Naive thymus-derived CD8-positive, alpha-beta T cell (primary cell): ENCODE measurements at places on chromosomes 4 and X. TPM values are rescaled to one million over a fixed set of nuclear protein-coding genes. Genes with fewer than 3 reads are reported as not detected.

DNA sequence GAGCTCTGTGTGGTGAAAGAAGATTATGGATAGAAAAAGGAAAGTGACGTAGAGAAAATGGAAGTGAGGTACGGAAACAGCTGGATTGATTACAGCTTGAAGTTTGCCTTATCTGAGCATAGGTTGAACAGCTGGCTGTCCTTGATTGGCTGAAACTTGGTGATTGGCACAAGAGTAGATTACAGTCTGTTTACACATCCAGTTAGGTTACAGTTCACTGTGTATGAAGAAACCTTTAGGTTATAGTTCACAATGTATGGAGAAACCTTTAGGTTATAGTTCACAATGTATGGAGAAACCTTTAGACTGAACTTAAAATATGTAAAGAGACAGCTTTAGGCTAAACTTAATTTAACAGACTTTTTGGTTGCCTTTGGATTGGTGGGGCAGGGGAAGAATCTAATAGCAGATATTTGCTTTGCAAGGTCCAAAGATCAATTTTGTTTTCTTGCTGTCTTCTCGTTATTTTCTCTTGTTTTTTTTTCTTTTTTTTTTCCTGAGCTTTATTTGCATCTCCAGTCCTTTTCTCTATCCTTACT is 15.6 kb upstream of the ART3 start:
- no peaks in the 10 kb centered on the region for H3K4me1 ChIP-seq
- H3K27me3 ChIP-seq, result peaks cover 21% of the 10 kb centered on the region
- no peak overlapping the region for H3K4me3 ChIP-seq
- no peaks in the 10 kb centered on the region for H3K36me3 ChIP-seq

LAMP2 gene
- 39.2 TPM for total RNA-seq

MID1IP1 gene
- total RNA-seq, result 42.7 TPM

DNA sequence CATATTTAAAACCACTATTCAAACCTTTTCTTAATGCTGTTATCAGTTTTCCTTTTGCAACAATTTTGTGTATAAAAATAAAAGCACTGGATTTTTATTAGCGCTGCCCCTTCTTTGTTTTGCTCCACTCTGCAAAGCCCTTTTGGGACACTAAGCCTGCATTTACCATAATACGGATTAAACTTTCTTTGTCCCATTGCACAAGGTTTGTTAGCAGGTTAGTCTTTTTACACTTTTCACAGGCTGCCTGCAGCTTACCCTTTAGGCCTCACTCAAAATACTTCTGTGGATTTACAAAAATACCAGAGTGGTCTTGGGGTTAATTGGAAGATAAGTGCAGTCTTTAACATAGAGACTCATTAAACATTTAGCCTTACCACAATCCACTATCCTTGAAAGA is 35.7 kb upstream of the MAB21L2 start:
- no peak overlapping the region for H3K4me3 ChIP-seq
- no peaks in the 10 kb centered on the region for H3K27me3 ChIP-seq
- H3K27ac ChIP-seq, result no peak overlapping the region
- no peak for DNase-seq
- H3K36me3 ChIP-seq, result no peaks in the 10 kb centered on the region
- no peaks in the 10 kb centered on the region for H3K4me1 ChIP-seq

DNA sequence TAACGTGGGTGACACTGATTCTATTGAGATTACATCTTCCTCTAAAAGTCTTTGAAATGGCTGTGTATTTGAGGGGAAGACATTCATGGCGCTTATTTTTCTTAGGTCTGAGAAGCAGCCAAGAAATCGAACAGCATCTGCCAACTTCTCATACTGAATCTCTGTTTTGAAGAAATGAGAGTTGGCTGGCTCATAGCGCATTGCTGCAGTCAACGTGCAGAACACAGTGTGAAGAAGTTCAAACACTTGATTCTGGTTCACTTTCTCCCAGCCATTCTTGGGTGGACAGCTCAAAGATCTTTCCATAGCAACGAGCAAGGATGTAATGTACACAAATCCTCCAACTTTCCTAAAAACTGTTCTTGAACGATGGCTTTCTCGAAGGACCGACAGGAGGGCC is 156.5 kb downstream of the WDFY3 start:
- no peak overlapping the region for H3K27ac ChIP-seq
- DNase-seq, result no peak
- H3K4me3 ChIP-seq, result no peak overlapping the region
- no peaks in the 10 kb centered on the region for H3K27me3 ChIP-seq
- no peaks in the 10 kb centered on the region for H3K4me1 ChIP-seq

DNA sequence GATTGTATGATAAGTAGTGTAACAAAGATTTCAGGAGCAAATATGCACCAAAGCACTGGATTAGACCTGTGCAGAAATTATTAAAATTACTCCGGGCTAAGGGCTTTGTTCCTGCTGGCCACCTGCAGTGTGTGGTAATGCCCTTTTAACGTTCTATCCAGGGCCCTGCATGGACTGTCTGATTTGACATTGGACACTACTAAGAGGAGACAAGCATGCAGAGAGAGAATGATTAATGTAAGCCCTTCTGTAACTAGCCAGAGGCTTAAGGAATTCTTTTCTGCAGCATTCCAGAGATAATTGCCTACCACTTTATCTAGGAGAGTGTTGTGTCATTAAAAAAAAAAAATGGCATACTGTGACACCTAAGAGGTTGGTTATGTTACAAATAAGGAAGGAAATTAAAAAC is 117.0 kb downstream of the PCDH7 start:
- DNase-seq, result no peak
- no peaks in the 10 kb centered on the region for H3K27me3 ChIP-seq
- no peaks in the 10 kb centered on the region for H3K36me3 ChIP-seq
- H3K27ac ChIP-seq, result no peak overlapping the region

- H3K27me3 ChIP-seq, result no peaks in the 10 kb centered on the region
- H3K36me3 ChIP-seq, result no peaks in the 10 kb centered on the region
- peak overlapping the region; percentile 4 for H3K27ac ChIP-seq
- H3K4me1 ChIP-seq, result peaks cover 24% of the 10 kb centered on the region
- DNase-seq, result no peak
Observed at GRCh38 chr4:142556570-142557238, 289.4 kb downstream of the INPP4B start.

- peaks cover 2% of the 10 kb centered on the region for H3K36me3 ChIP-seq
- DNase-seq, result no peak
- H3K4me1 ChIP-seq, result no peaks in the 10 kb centered on the region
- no peak overlapping the region for H3K27ac ChIP-seq
- no peak overlapping the region for H3K4me3 ChIP-seq
- H3K27me3 ChIP-seq, result no peaks in the 10 kb centered on the region
Observed at GRCh38 chrX:50107470-50107869, 93.3 kb downstream of the AKAP4 start.

DNA sequence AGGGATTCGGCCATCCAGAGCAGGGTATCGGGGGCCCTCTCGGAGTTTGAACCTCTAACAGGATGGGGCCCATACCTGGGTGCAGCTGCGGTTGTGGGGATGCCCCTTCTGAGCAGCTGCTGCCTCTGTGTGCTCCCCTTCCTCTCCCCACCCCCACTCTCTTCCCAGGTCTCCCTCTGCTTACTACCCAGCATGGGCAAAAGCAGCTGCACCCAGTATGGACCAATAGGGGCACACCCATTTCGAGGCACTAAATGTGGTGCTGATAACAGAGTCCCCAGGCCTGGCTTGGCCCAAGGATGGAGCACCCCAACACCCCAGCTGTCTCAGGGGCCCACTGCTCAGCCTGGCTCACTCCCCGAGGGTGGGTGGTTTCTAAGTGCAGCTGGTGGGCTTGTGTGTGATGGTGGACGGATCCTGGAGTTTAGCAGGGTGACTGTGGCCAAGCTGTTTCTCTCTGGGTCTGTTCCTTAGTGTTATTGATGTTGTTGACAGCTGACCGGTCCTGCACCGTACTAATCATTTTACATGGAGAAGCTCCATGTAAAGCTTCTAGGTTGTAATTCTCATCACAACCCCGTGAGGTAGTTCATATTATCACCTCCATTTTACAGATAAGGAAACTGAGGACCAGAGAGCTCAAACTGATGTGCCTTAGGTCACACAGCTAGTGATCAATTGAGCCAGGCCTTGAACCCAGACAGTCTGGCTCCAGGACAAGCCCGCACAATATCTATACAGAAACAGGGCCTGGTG is 13.1 kb upstream of the KIAA0232 start:
- H3K27me3 ChIP-seq, result no peaks in the 10 kb centered on the region
- H3K4me1 ChIP-seq, result peaks cover 10% of the 10 kb centered on the region
- no peak overlapping the region for H3K27ac ChIP-seq
- H3K36me3 ChIP-seq, result no peaks in the 10 kb centered on the region

DNA sequence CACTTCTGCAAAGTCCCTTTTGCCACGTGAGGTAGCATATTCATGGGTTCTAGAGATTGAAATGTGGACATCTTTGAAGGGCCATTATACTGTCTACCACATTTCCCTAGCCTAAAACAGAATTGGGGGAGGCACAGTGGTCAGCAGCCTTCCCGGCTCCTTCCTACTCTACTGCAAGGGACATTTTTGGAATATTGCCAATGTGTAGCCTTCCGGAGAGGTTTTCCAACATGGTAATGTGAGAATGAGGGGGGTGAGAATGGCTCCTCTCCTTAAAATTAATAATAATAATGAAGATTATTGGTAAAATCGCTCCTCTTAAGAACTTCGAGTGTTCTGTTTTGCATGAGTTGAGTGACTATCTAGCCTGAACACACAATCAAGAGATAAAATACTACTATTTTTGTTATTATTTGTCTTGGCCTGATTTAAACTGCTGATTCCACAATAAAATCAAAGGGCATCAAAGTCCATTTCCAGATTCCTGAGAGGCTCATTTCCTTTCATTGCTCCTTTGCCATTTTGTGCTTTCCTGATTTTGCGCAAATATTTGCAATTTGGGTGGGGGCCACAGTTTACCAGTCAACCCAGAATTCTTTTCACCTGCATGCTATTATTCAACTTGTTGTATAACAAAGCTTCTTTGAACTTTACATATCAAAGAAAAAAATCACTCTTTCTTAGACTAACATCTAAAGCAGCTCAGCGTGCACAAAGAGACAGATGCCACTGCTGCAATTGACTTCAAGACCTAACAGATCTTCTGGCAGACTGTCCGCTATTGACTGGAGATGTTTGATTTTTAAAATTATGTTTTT is 27.0 kb upstream of the TSPAN5 start:
- H3K36me3 ChIP-seq, result no peaks in the 10 kb centered on the region
- H3K4me1 ChIP-seq, result peaks cover 61% of the 10 kb centered on the region
- H3K4me3 ChIP-seq, result no peak overlapping the region
